ENCODE measurements at places on chromosomes 4 and X. TPM values are rescaled to one million over a fixed set of nuclear protein-coding genes. Genes with fewer than 3 reads are reported as not detected.

The CENPVL3 gene
- total RNA-seq: 0.19 TPM

The TRAM1L1 gene
- not detected for total RNA-seq

The MAB21L2 gene
- not detected for total RNA-seq

The DCAF12L1 gene
- total RNA-seq: not detected

The CXXC4 gene
- not detected for total RNA-seq

The MSMO1 gene
- 40.7 TPM for total RNA-seq

The TECRL gene
- not detected for total RNA-seq

All from activated CD8-positive, alpha-beta memory T cell treated with anti-CD3 and anti-CD28 coated beads for 36 hours (primary cell).